ENCODE measurements at places on chromosomes 1 and 21. TPM values are rescaled to one million over a fixed set of nuclear protein-coding genes. Genes with fewer than 3 reads are reported as not detected.

- H3K27me3 ChIP-seq = no peaks in the 10 kb centered on the region
- H3K36me3 ChIP-seq = no peaks in the 10 kb centered on the region
- no peak overlapping the region for H3K4me3 ChIP-seq
- peaks cover 14% of the 10 kb centered on the region for H3K4me1 ChIP-seq
Observed at GRCh38 chr1:10521537-10522157, 46.9 kb downstream of the PEX14 start.

- peaks cover 9% of the 10 kb centered on the region for H3K4me1 ChIP-seq
- no peaks in the 10 kb centered on the region for H3K27me3 ChIP-seq
- peaks cover 12% of the 10 kb centered on the region for H3K36me3 ChIP-seq
- no peak for DNase-seq
- H3K4me3 ChIP-seq = no peak overlapping the region
Observed at GRCh38 chr1:41073971-41074370, 52.4 kb upstream of the SLFNL1 start.

DNA sequence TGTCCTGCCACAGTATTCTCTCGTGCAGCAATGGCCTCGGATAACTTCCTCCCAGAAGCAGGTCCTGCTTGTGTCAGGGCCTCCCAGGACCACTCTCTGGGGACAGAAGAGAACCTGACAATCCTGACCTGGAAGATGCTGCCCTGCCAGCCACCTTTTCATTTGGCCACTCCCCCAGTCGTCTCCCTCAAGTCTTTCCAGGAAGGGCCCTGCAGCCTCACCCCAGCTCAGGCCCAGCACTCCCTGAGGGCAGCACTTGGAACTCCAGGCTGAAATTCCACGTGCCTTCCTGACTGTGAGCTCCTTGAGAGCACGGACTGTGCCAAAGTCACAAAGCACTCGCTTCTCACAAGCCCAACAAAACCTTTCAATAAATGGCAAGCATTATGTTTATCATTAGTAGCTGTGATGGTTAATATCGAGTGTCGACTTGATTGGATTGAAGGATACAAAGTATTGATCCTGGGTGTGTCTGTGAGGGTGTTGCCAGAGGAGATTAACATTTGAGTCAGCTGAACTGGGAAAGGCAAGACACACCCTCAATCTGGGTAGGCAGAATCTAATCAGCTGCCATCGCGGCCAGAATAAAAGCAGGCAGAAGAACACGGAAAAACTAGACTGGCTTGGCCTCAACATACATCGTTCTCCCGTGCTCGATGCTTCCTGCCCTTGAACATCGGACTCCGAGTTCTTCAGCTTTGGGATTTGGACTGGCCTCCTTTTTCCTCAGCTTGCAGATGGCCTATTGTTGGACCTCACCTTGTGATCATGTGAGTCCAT lies 2.3 kb upstream of the CLEC20A start:
- H3K36me3 ChIP-seq = peaks cover 4% of the 10 kb centered on the region
- peaks cover 28% of the 10 kb centered on the region for H3K4me1 ChIP-seq
- peaks cover 12% of the 10 kb centered on the region for H3K27me3 ChIP-seq
- DNase-seq = no peak
- H3K4me3 ChIP-seq = no peak overlapping the region

DNA sequence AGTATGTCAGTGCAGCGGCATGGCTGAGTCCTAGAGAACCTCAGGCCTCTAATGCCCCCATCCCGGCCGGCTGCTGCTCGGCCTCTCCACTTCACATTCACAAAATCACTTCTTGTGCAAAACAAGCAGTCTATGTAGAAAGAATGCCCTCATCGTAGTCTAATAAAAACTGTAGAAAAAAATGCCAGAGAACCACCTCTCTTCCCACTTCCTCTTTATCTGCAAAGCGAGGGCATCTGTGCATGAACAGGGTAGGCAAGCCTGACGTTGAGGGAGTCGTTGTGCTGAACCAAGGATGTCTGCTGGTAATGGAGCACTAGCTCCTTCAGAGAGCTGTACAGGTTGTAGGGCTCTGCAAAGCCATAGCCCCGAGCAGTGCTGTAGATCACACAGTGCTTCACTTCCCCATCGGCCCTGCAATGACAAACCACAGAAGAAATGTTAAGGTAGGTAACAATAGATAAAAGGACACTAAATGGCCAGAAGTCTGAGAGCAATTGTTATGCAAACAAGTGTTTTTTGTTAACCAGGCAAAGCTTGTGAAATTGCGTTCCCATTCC lies 88.9 kb downstream of the PIK3R3 start:
- no peak overlapping the region for H3K4me3 ChIP-seq
- H3K4me1 ChIP-seq = no peaks in the 10 kb centered on the region
- H3K27me3 ChIP-seq = no peaks in the 10 kb centered on the region
- peaks cover 16% of the 10 kb centered on the region for H3K36me3 ChIP-seq
- H3K27ac ChIP-seq = no peak overlapping the region

DNA sequence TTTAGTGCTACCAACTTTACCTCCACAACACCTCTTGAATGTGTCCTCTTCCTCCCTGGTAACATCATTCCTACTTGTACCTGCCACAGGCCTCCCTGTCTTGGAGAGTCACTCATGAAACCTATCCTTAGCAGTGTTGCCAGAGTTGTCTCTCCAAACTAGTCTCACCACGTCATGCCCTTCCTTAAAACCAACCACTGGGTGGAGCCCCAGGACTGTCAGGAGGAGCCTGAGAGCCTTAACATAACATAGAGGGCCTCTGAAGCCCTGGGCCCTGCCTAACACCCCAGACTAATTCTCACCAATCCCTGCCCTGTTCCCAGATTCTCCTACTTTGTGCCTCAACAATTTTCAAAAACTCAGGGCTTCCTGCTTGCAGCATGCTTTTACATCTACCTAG lies 65.3 kb downstream of the ZNF697 start:
- no peak overlapping the region for H3K4me3 ChIP-seq
- H3K27me3 ChIP-seq = peaks cover 5% of the 10 kb centered on the region
- H3K36me3 ChIP-seq = no peaks in the 10 kb centered on the region
- peak; percentile 68 for DNase-seq
- H3K27ac ChIP-seq = no peak overlapping the region

DNA sequence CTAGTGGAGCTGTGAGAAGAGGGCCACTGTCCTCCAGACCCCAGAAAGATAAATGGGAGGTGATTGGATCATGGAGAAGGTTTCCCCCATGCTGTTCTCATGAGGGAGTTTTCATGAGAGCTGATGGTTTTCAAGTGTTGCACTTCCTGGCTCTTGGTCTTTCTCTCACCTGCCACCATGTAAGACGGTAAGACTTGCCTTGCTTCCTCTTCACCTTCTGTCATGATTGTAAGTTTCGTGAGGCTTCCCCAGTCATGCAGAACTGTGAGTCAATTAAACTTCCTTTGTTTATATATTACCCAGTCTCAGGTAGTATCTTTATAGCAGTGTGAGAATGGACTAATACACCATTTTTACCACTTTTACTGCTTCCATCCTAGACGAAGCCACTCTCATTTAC lies 27.6 kb downstream of the GPR88 start:
- H3K27ac ChIP-seq = no peak overlapping the region
- H3K36me3 ChIP-seq = no peaks in the 10 kb centered on the region
- H3K4me1 ChIP-seq = peaks cover 8% of the 10 kb centered on the region
- DNase-seq = no peak
- no peak overlapping the region for H3K4me3 ChIP-seq

GRCh38 chr1:5993556-5994491 lies 1.6 kb upstream of the NPHP4 start:
- H3K4me1 ChIP-seq = peaks cover 10% of the 10 kb centered on the region
- no peaks in the 10 kb centered on the region for H3K36me3 ChIP-seq
- H3K4me3 ChIP-seq = peak overlapping the region; percentile 89
- peaks cover 21% of the 10 kb centered on the region for H3K27me3 ChIP-seq
- DNase-seq = no peak

- peaks cover 5% of the 10 kb centered on the region for H3K27me3 ChIP-seq
- H3K4me3 ChIP-seq = no peak overlapping the region
- no peaks in the 10 kb centered on the region for H3K36me3 ChIP-seq
- no peaks in the 10 kb centered on the region for H3K4me1 ChIP-seq
Observed at GRCh38 chr1:20278692-20279130, 12.0 kb upstream of the VWA5B1 start.

DNA sequence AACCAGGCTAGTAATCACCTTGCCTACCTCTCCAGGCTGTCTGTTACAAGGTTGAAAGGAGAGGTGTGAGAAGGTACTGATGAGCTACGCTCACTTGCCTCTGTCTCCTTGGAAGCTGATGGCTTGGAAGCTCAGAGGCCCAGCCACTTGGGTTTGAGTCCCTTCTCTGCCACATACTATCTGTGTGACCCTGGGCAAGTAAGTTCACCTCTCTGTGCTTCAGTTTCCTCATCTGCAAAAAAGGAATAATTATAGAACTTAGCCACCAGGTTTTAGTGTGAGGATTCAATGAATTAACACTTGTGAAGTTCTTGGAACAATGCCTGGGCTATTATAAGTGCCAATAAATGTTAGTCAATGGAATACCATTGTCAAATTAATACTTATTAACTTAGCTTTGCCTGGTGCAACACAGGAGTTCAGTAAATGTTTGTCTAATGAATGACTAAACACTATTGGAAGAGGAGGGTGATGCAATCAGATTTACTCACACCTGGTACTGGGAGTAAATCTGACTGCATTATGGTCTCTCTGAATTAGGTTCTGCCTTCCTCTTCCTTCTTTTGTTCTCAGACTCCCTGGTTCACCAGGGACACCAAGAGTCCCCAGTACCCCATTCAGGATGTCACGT lies 55.5 kb downstream of the TRABD2B start:
- H3K36me3 ChIP-seq = no peaks in the 10 kb centered on the region
- peaks cover 1% of the 10 kb centered on the region for H3K27me3 ChIP-seq
- H3K4me3 ChIP-seq = no peak overlapping the region
- no peak for DNase-seq
- H3K27ac ChIP-seq = no peak overlapping the region
- H3K4me1 ChIP-seq = peaks cover 15% of the 10 kb centered on the region

Gene AZIN2
- 1.4 TPM for total RNA-seq

Gene WNT2B
- total RNA-seq = 1.3 TPM

Gene OR2L8
- total RNA-seq = not detected
